ENCODE measurements at places on chromosomes 1 and 21. TPM values are rescaled to one million over a fixed set of nuclear protein-coding genes. Genes with fewer than 3 reads are reported as not detected.

THEMIS2 gene
- total RNA-seq: 35.2 TPM

ZC3H12A gene
- 5.7 TPM for total RNA-seq

ALG6 gene
- total RNA-seq: 8.8 TPM

WASF2 gene
- total RNA-seq: 94.9 TPM

NEK7 gene
- total RNA-seq: 177 TPM

ADORA1 gene
- total RNA-seq: 1.4 TPM

HSD11B1 gene
- total RNA-seq: 2.1 TPM

RXFP4 gene
- total RNA-seq: not detected

CELA3B gene
- not detected for total RNA-seq

AMY2A gene
- total RNA-seq: not detected

ATP1A4 gene
- not detected for total RNA-seq

MX2 gene
- 31.3 TPM for total RNA-seq

ST6GALNAC3 gene
- 7.0 TPM for total RNA-seq

CD5L gene
- not detected for total RNA-seq

Measured in subcutaneous adipose tissue (tissue), 4 donors.